ENCODE measurements at places on chromosomes 2 and 18. TPM values are rescaled to one million over a fixed set of nuclear protein-coding genes. Genes with fewer than 3 reads are reported as not detected.

DNA sequence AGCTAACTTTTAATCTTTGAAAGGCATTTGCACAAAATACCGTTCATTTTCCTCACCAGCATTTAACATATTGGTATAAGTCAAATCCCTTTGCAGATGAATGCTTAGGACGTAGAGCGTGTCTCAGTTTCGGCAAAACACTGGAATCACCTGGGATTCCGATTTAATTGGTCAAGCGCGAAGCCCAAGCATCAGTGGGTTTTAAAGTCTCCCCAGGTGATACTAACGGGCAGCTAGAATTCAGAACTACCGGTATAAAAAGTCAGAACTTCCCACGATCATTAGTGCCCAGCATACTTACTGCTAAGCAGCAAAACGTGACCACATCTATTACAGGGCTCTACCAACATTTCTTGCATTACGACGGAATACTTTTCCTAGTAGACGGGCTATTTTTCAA, 24.6 kb downstream of the ALPK2 start:
- H3K27me3 ChIP-seq = no peaks in the 10 kb centered on the region
- H3K27ac ChIP-seq = no peak overlapping the region
- no peak for DNase-seq
- H3K4me1 ChIP-seq = peaks cover 42% of the 10 kb centered on the region

DNA sequence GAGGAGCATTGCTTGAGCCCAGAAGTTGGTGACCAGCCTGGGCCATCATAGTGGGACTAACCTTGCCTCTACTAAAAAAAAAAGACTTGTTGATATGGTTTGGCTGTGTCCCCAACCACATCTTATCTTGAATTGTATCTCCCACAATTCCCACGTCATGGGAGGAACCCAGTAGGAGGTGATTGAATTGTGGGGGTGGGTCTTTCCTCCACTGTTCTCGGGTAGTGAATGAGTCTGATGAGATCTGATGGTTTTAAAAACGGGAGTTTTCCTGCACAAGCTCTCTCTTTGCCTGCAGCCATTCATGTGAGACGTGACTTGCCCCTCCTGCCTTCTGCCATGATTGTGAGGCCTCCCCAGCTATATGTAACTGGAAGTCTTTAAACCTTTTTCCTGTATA, 47.0 kb downstream of the PROC start:
- no peaks in the 10 kb centered on the region for H3K27me3 ChIP-seq
- H3K4me1 ChIP-seq = no peaks in the 10 kb centered on the region
- H3K27ac ChIP-seq = no peak overlapping the region
- no peak for DNase-seq
- no peaks in the 10 kb centered on the region for H3K36me3 ChIP-seq
- no peak overlapping the region for H3K4me3 ChIP-seq

The PKDCC gene
- 6.9 TPM for total RNA-seq

GRCh38 chr2:145411493-145411892, 891.6 kb upstream of the ZEB2 start:
- no peaks in the 10 kb centered on the region for H3K4me1 ChIP-seq
- H3K4me3 ChIP-seq = no peak overlapping the region
- H3K27ac ChIP-seq = no peak overlapping the region
- no peak for DNase-seq
- H3K36me3 ChIP-seq = no peaks in the 10 kb centered on the region

The ZFP36L2 gene
- total RNA-seq = 49.5 TPM

Measured in astrocyte (in vitro differentiated cells and primary cell).